ENCODE measurements at places on chromosomes 3 and 15.
A peak's percentile ranks its signal among the peaks of the same experiment; 100 is the strongest.

- peak; percentile 55 for DNase-seq
Measured at GRCh38 chr3:9130345-9131305, 118.8 kb downstream of the SRGAP3 start.

- no peak for DNase-seq
Measured at GRCh38 chr3:186526256-186526606, 17.9 kb downstream of the CRYGS start.

GRCh38 chr15:54088837-54089236 lies 110.6 kb downstream of the UNC13C start:
- DNase-seq, result no peak

- no peak for DNase-seq
Measured at GRCh38 chr3:183802989-183803388, 22.4 kb downstream of the MAP6D1 start.

DNA sequence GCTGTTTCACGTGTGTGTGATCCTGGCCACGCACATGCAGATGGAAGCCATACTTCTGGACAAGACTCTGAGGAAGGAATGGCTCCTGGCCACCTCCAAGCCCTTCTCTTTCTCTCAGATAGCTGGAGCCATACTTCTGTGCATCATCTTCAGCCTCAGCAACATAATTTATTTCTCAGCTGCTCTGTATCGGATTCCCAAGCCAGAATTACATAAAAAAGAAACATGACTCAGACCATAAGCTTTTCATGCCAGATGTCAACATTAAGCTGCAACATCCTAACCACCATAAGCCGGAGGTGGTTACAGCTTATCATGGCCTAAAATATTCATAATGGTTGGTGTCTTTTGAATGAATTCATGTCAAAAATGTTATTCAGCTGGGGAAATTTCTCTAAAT lies 10.6 kb upstream of the KIF23 start:
- DNase-seq, result peak; percentile 92

DNA sequence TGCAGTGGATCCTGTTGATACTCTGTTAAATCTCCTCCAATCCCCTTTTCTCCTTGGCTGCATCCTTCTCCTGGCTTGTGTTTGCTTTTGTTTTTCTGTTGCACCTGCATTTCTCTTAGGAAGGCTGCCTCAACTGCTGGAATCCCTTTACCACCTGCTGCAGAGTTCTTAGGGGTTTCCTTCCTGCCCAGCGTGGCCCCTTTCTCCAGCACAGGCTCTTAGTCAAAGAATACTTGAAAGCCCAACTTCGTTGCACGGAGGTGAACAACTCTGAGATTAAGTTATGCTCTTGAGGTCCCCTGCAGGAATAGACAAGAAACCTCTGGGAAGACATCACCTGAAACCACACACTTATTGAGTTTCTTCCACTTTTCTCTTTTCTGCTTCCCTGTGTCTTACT lies 121.6 kb upstream of the GRM7 start:
- no peak for DNase-seq

GRCh38 chr15:68700455-68701123 lies 120.1 kb downstream of the ANP32A start:
- DNase-seq, result peak; percentile 76

DNA sequence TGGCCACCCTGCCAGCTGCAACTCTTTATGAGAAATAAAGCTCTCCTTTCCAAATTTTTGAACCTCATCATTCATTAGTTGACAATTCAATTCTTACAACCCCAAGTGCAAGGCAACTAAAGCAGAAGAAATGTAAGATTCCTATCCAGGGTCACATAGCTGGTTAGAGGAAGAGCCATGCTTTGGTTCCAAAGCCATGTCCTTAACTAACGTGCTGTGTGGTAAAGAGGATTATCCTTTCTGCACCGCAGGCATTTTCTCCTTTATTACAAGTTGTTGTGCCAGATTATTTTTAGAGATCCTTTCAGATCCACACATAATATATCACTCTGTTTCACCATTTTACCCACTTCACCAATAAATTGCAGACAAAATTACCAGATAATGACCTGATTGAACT lies 36.5 kb downstream of the TM4SF18 start:
- DNase-seq, result no peak

GRCh38 chr15:81322676-81323253 lies 1.2 kb downstream of the STARD5 start:
- no peak for DNase-seq

- DNase-seq, result no peak
Measured at GRCh38 chr3:101588616-101589015, 14.6 kb downstream of the PCNP start.

DNA sequence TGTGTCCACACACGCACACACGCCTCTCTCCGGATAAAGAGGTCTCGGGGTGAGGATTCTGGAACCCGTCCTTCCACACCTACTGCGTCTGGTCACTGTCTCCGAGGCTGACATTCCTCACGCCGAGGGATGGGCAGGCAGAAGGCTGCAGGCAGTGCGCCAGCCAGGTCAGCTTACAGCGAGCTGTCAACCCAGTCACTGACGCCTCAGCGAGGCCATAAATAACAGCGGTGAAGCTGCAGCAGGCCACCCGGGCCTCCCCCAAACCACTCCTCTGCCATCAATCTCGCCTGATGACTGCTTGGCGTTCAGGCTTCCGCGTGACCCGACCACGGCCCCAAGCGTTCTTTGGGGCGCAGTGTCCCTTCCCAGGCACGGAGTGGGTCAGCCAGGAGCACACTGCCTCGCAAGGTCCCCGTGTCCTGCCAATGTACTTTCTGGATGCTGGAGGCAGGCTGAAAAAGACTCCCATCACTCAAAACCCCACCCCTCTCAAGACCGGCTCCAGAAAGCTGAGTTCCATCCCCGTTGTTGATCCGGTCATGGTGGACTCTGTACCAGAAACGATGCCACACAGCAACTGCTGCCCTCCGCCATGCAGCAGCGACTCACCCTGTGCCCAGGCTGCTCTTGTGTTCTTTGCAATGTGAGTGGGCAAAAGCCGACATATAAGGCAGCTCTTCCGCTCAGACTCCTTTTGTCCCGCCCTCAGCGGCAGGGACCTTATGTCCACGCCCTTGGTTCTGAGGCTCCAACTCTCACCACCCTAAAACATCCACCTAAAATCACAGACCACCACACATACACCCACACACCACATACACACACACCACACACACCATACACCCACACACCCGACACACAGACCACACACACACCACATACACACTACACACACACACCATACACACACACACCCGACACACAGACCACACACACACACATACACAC lies 27.1 kb downstream of the CPN2 start:
- DNase-seq, result peak; percentile 72

GRCh38 chr3:186382217-186382885 lies 20.3 kb upstream of the DGKG start:
- DNase-seq, result no peak

- DNase-seq, result no peak
Measured at GRCh38 chr3:63364910-63365309, 86.8 kb downstream of the SYNPR start.

- DNase-seq, result peak; percentile 83
Measured at GRCh38 chr15:25947323-25948314, 84.5 kb upstream of the ATP10A start.

- no peak for DNase-seq
Measured at GRCh38 chr3:42690191-42690590, 4.9 kb downstream of the KLHL40 start.

GRCh38 chr3:57917601-57918000 lies 90.6 kb upstream of the FLNB start:
- peak; percentile 24 for DNase-seq

DNA sequence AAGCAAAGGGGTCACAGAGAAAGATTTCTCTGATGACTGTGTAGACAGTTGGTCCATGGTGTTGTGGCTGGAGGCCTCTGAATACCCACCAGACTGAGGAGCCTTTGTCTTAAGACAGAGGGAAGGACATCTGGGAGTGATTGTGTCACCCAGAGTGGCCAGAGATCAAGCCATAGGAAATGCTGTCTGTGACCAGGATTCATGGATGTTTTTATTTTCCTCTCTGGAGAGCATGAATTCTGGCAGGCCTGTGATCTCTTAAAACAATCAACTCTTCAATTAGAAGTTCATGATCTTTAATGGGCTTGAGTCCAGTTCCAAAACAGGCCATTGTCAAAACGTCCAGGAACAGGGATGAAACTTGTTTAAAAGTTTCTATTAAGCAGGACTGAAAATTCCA lies 198.9 kb upstream of the CTDSPL start:
- DNase-seq, result no peak

DNA sequence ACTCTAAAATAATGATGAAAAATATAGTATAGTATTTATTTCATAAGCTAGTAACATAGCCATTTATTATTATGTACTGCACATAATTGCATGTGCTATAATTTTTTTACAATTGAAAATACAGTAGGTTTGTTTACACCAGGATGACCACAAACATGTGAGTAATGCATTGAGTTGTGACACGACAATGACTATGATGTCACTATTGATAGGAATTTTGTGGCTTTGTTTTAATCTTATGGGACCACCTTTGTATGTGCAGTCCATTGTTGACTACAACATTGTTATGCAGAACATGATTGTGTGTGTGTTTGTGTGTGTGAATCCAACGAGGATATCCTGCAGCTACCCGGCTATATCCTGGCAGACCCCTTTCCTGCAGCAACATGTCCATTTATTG lies 372.2 kb upstream of the MCTP2 start:
- DNase-seq, result peak; percentile 27

- peak; percentile 57 for DNase-seq
Measured at GRCh38 chr3:58962040-58962651, 87.7 kb downstream of the CFAP20DC start.

DNA sequence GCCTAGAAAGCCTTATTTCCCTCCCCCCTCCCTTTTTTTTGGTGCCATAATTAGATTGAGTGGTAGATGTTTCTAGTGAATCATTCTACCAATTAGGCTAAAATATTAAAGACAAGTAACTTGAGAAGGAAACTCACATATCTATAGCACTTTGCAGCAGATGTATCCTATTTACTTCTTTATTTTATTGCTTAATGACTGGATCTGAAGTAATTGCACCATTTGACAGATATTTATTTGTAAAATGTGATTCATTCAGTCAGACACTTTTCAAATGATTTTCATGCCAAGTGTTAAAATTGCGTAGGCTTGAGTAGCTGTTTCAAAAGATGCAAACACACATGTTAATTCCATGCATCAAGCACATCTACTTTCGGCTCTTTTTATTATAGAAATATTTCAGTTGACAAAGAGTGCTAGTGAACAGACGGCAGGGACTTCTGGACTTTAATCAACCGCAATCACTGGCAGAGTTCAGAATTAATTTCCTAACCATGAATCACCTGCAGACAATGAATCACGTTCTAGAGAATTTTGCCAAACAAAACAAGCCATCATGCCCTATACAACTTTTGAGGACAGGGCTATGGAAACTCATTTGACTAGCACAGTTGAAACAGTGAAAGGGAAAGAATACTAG lies 636.8 kb downstream of the MECOM start:
- DNase-seq, result peak; percentile 92

GRCh38 chr3:138459619-138460535 lies 25.5 kb downstream of the ESYT3 start:
- DNase-seq, result no peak

- no peak for DNase-seq
Measured at GRCh38 chr3:98556164-98557130, 24.7 kb downstream of the GPR15 start.

- no peak for DNase-seq
Measured at GRCh38 chr3:185254799-185255198, 950 bp upstream of the EHHADH start.

DNA sequence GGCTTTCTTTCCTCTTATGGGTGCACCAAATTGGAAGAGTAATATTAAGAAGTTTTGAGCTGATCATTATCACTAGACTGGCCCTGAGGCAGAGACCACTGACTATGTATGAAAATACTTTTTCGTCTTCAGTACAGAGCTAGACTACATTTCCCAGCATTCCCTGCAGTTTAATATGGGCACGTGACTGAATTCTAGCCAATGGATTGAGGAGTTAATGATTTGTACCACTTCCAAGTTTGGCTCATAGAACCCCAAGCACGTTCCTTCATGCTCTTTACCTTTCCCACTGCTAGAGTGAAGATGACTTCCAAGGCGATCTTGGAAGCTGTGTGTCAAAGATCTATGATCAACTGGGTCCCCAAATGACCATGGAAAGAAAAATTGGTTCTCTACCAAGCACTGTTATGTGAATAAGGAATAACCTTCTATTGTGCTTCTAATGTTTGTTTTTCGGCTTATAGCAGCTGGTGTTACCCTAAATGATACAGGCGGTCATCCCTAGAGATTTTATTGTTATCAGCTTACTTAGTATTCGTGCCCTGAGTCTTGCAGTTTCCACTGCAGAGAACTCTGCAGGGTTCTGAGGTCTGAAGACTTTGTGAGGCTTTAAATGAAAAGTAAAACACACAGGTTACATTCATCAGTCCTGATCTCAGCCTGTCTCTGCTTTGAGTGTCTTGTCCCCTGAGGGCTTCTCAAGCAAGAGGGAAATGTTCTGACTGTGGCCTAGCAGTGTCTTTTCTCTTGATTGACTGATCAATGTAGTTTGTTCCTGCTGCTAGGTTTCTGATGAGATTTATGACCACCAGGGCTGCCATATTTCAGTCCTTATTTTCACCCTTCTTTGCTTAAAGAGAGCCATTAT lies 486.8 kb downstream of the PDCD6IP start:
- no peak for DNase-seq

DNA sequence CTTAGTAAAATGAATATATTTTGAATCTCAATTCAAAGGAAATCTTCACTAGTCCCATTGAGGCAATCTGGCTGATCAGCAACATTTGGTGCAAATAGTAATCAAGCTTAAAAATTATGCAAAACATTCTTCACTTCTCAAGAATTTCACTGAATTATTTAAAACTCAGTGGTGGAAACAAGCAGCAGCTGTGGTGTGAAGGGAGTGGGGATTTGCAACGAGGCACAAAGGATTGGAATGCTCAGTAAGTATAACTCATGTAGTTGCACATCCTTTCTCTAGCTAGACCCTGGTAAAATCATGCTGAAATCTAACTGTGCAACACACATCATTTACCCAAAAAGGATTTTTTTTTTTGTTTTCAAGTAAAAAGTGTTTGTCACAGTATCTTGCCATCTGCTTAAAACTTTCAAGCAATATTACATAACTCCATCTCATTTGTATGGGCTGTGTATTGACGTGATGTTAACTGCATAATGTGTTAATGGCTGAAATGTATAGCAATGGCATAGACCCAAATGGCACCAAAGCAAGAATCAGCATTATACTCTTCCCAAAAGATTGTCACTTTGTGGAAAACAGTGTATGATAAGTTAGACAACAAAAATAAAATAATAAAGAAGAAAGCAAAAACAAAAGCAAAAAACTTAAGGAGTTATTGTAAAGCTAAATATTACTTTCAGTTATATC lies 816.6 kb downstream of the EPHA3 start:
- no peak for DNase-seq

DNA sequence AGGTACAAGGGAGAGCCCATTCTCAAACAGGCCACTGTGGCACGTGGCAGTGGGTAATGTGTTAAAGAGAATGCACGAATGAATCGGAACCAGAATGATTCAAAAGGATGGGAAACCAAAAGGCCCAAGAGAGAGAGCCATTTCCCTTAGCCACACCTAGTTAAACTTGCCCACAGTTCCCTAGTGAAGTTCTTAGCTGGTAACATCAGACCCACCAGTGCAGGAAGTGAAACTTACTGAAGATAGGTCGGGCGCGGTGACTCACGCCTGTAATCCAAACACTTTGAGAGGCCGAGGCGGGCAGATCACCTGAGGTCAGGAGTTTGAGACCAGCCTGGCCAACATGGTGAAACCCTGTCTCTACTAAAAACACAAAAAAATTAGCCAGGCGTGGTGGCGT lies 97.1 kb downstream of the MEX3B start:
- DNase-seq, result no peak

GRCh38 chr15:65912235-65912634 lies 42.9 kb downstream of the RAB11A start:
- no peak for DNase-seq

- no peak for DNase-seq
Measured at GRCh38 chr15:90988296-90988695, 6.0 kb downstream of the PRC1 start.

Measured in fibroblast of skin of right quadriceps (primary cell).